ENCODE measurements at places on chromosomes 2 and 18. TPM values are rescaled to one million over a fixed set of nuclear protein-coding genes. Genes with fewer than 3 reads are reported as not detected.

Gene ZC3H15
- 68.5 TPM for total RNA-seq

Gene EVX2
- not detected for total RNA-seq

Gene CRYGD
- total RNA-seq = not detected

Gene GCG
- not detected for total RNA-seq

Gene VSNL1
- 88.3 TPM for total RNA-seq

Gene NDC80
- 4.0 TPM for total RNA-seq

DNA sequence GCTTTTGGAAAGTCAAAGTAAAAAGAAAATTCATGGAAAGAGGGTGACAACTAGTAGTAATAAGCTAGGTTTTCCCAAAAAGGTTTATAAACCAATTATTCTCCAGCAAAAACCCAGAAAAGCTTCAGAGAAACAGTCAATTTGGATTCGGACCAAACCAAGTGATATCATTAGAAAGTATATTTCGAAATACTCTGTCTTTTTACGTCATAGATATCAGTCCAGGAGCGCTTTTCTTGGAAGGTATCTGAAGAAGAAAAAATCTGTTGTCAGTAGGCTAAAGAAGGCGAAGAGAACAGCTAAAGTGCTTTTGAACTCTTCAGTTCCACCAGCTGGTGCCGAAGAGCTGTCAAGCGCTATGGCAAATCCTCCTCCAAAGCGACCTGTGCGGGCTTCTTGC lies 36.6 kb downstream of the ZDBF2 start:
- H3K4me1 ChIP-seq = no peaks in the 10 kb centered on the region
- no peak overlapping the region for H3K4me3 ChIP-seq
- H3K27ac ChIP-seq = no peak overlapping the region
- no peaks in the 10 kb centered on the region for H3K36me3 ChIP-seq
- DNase-seq = no peak
- no peaks in the 10 kb centered on the region for H3K27me3 ChIP-seq

GRCh38 chr2:33763671-33764310 lies 164.7 kb upstream of the FAM98A start:
- no peak overlapping the region for H3K27ac ChIP-seq
- DNase-seq = no peak
- no peaks in the 10 kb centered on the region for H3K36me3 ChIP-seq
- no peak overlapping the region for H3K4me3 ChIP-seq

DNA sequence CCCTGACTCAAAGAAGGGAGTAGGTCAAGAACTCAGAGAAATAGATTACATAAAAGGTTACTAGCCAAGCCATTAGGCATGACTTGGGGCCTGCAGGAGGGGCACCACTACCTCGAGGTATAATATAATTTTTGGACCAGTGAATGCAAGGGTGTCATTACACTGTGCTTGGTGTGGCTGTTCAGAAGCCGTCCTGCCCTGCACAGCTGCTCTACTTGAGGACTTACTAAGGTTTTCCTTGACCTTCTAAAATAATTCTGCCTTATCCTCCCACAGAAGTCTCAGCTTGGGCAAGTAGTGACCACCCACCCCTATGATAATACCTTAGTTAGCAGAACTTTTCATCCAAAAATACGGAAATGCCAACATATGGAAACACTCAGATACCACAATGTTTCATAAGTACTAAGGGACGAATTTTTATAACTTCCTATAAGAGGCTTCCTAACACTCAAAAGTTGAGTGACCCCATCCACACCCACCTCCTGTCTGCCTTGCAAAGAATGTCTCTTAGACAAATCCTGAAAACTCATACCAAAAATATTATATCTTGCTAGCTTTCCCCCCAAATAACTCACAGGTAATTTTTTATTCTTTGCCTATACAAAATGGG lies 17.7 kb upstream of the ATG16L1 start:
- no peaks in the 10 kb centered on the region for H3K36me3 ChIP-seq
- no peak for DNase-seq
- H3K27ac ChIP-seq = no peak overlapping the region
- no peaks in the 10 kb centered on the region for H3K4me1 ChIP-seq
- no peaks in the 10 kb centered on the region for H3K27me3 ChIP-seq

- H3K27ac ChIP-seq = no peak overlapping the region
- H3K27me3 ChIP-seq = no peaks in the 10 kb centered on the region
- H3K36me3 ChIP-seq = no peaks in the 10 kb centered on the region
- peaks cover 5% of the 10 kb centered on the region for H3K4me1 ChIP-seq
- no peak for DNase-seq
Measured at GRCh38 chr2:38037757-38038621, 38.0 kb downstream of the CYP1B1 start.

DNA sequence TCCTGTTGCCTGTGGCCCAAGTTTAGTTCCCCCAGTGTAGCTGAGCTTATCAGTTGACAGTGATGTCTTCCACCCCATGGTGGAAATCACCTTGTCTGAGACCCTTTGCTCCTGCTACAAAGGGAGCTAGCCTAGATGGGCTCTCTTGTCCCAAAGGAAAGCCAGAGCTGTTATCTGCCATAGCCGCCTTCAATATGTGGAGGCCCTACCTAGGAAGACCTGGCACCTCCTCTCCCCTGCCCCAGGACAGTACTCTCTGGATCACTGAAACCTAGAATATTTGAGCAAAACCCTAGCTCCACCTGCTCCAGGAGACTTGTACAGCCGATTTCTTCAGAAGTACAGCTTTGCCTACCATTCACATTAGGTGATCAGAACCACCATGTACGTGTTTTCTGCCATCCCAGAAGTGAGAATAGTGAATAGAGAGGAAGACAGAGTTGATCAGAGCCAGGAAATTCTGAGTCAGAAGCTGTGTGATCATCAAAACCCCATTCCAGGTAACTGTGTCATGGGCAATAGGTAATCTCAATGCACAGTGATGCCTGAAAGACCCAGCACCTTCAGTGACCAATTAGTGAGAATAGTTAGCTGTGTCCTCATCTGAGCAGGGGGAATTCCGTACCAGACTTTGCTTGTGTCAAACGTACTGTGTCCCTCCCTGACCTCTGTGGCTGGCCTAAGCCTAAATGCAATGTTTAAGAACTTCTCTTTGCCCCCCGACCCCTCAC lies 138.4 kb upstream of the ALPP start:
- no peaks in the 10 kb centered on the region for H3K27me3 ChIP-seq
- no peak overlapping the region for H3K27ac ChIP-seq
- peaks cover 14% of the 10 kb centered on the region for H3K4me1 ChIP-seq

- H3K27me3 ChIP-seq = no peaks in the 10 kb centered on the region
- H3K27ac ChIP-seq = no peak overlapping the region
- no peak overlapping the region for H3K4me3 ChIP-seq
- no peaks in the 10 kb centered on the region for H3K4me1 ChIP-seq
Measured at GRCh38 chr2:184305105-184305504, 293.2 kb upstream of the ZNF804A start.

DNA sequence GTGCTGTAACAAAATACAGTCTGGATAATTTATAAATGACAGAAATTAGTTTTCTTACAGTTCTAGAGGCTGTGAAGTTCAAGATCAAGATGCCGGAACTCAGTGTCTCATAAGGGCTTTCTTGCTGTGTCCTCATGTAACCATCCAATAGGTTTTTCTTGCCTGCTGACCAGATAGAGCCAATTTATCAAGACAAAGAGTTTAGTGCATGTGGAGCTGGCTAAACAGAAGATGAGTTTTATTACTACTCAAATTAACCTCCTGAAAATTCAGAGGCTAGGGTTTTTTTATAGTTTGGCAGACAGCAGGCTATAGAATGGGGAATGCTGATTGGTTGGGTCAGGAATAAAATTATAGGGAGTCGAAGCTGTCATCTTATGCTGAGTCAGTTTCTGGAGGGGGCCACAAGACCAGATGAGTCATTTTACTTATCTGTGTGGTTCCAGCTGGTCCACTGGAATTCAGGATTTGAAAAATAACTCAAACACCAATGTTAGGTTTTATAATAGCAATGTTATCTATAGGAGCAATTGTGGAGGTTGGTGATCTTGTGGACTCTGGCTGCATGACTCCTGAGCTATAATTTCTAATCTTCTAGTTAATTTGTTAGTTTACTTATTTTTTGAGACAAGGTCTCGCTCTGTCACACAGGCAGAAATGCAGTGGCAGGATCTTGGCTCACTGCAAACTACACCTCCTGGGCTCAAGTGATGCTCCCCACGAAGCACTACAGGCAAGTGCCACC lies 3.2 kb upstream of the PDK1 start:
- no peak for DNase-seq
- H3K27me3 ChIP-seq = no peaks in the 10 kb centered on the region
- H3K27ac ChIP-seq = no peak overlapping the region
- H3K4me1 ChIP-seq = peaks cover 12% of the 10 kb centered on the region
- no peaks in the 10 kb centered on the region for H3K36me3 ChIP-seq

DNA sequence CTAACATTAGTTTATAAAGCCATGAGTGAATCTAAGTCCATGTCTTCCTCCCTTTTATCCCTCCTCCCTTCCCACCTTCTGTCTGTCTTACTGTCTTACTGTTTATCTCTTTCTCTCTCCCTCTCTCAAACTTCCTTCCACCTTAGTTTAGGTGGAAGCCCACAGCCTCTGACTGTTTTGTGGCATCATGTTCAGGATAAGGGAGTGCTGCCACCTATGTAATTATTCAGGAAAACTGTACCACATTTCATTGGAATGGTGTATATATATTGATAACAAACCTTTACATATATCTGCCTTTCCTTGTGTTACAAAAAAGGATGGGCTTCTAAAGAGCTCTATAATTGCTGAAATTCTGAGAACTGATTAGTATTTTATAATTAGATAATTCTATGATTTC lies 48.7 kb downstream of the NETO1 start:
- no peak for DNase-seq
- H3K36me3 ChIP-seq = no peaks in the 10 kb centered on the region
- H3K4me3 ChIP-seq = no peak overlapping the region
- H3K27me3 ChIP-seq = no peaks in the 10 kb centered on the region

GRCh38 chr2:224031358-224031970 lies 7.6 kb downstream of the SERPINE2 start:
- H3K4me3 ChIP-seq = no peak overlapping the region
- no peak for DNase-seq
- H3K27ac ChIP-seq = no peak overlapping the region

- no peaks in the 10 kb centered on the region for H3K4me1 ChIP-seq
- H3K36me3 ChIP-seq = no peaks in the 10 kb centered on the region
- H3K27me3 ChIP-seq = no peaks in the 10 kb centered on the region
- H3K4me3 ChIP-seq = no peak overlapping the region
- no peak overlapping the region for H3K27ac ChIP-seq
Measured at GRCh38 chr2:172813314-172813888, 77.8 kb downstream of the RAPGEF4 start.

DNA sequence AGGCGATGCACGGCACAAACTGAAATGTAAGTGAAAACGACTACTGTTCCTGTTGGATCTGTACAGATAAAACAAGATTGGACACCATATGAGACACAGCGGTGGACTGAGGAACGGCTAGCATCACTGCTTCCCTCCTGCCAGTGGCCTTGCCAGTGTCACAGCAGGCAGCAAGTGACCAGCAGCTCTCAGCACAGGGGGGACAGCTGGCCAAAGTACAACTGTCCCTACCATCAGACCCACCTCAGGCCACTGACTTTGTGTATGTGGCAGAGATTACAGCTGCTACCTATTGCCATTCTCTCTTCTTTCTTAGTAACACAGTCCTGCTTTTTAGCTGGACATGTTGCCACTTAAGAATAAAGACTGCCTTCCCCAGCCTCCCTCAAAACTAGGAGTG lies 80.0 kb upstream of the SLC66A3 start:
- no peaks in the 10 kb centered on the region for H3K36me3 ChIP-seq
- peaks cover 47% of the 10 kb centered on the region for H3K27me3 ChIP-seq
- H3K4me1 ChIP-seq = no peaks in the 10 kb centered on the region
- no peak for DNase-seq
- no peak overlapping the region for H3K4me3 ChIP-seq

DNA sequence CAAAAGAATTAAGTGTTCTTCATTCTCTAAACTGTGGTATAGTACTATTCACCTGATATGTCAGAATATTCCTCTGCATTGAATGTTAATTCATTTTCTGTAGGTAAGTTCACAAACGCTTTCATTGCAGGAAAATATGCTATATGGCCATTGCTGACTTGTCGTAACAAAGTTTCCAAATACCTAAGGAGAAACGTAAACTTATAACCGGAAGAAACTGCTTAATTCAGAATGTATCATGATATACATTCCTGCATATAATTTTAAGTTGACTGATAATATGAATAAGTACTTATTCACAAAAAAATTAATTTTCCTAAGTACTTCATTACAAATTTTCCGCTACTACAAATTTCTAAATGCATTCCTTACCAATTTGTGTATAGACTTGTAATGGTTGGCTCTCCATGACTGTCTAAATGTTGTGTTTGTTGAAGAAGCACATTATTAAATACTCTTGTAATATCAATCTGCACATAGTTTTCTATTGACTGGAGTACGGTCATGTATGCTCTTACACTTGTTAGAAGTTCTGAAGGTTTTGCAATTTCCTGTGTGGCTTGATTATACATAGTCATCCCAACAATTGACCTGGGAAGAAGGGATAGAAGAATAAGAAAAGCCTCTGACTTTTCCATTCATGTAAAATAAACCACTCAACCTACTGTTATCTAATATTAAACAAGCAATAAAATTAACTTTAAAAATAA lies 85.4 kb downstream of the NCKAP1 start:
- DNase-seq = no peak
- no peaks in the 10 kb centered on the region for H3K4me1 ChIP-seq
- H3K4me3 ChIP-seq = no peak overlapping the region
- H3K27ac ChIP-seq = no peak overlapping the region
- H3K36me3 ChIP-seq = peaks cover 7% of the 10 kb centered on the region
- no peaks in the 10 kb centered on the region for H3K27me3 ChIP-seq

DNA sequence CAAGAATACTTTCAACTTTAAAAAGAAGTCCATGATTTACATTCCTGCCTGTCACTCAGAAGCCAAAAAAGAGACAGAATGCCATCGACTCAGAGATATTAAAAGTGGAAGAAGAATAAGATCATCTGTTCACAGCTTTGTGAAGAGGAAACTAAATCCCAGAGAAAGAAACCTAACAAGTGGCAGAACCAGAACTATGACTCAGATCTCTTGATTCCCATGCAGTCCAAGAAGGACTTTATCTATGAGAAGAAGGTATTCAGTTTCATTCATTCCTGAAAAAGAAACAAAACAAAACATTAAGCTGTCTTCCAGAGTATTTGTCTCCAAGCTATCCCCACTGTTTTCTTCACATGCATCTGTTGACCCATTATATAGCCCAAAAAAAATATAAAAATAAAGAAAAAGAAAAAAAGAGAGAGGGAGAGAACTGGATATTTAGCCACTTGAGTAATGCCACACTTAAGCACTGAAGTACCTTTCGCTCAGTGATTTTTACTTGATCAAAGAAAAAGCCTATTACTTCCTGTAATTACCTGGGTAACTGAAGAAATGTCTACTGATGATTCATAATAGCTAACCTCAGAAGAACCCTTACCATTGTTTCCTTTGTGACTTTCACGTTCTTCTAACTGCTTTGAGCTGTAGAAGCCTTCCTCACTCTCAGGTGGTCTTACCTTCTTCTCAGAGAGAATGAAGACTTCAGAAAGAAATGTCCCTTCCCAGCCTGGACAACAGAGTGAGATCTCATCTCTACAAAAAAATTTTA lies 17.7 kb upstream of the AKAIN1 start:
- H3K4me1 ChIP-seq = no peaks in the 10 kb centered on the region
- H3K36me3 ChIP-seq = no peaks in the 10 kb centered on the region
- no peak overlapping the region for H3K4me3 ChIP-seq
